ENCODE measurements at places on chromosomes 12 and 14.

DNA sequence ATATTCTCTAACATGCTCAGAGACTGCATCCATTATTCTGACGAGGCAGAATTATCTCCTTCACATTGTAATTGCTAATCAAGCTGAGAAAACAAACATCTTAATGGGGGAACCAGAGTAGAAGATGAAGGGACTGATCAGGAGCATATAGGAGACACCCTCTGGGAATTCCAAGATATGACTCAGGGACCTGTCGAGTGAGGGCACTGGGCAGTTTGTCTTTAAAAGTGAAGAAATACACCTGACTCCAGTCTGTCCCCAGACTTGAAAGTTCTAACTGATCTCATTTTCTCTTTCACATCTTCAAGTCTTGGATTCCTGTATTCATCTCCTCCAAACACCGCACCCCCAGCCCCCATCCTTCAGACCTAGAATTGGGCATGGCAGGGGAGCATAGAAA is 226.9 kb upstream of the PLXNC1 start:
- peaks cover 24% of the 10 kb centered on the region for H3K4me1 ChIP-seq
- H3K36me3 ChIP-seq: no peaks in the 10 kb centered on the region
- no peak for DNase-seq
- H3K4me3 ChIP-seq: no peak overlapping the region
- no peaks in the 10 kb centered on the region for H3K27me3 ChIP-seq
- no peak overlapping the region for H3K27ac ChIP-seq

GRCh38 chr14:52598568-52598967 is 45.9 kb downstream of the GPR137C start:
- no peaks in the 10 kb centered on the region for H3K36me3 ChIP-seq
- no peaks in the 10 kb centered on the region for H3K4me1 ChIP-seq
- no peaks in the 10 kb centered on the region for H3K27me3 ChIP-seq
- no peak overlapping the region for H3K27ac ChIP-seq
- DNase-seq: no peak

- H3K4me3 ChIP-seq: no peak overlapping the region
- peak; percentile 12 for DNase-seq
- no peaks in the 10 kb centered on the region for H3K27me3 ChIP-seq
- H3K36me3 ChIP-seq: no peaks in the 10 kb centered on the region
- H3K4me1 ChIP-seq: no peaks in the 10 kb centered on the region
Observed at GRCh38 chr14:22039938-22040780, 366.5 kb upstream of the OR4E1 start.

GRCh38 chr12:104215638-104216297 is at the start of gene TXNRD1:
TSS of gene TXNRD1 (plus strand) at chr12:104215779. CDS start at chr12:104215803, 24 bp downstream.
- peak; percentile 92 for DNase-seq
- no peak within 1 kb of the TSS for H3K27ac ChIP-seq
- no peaks in the 10 kb centered on the region for H3K36me3 ChIP-seq
- peak within 1 kb of the TSS; percentile 53 for H3K4me3 ChIP-seq
- peaks cover 31% of the 10 kb centered on the region for H3K4me1 ChIP-seq
- no peaks in the 10 kb centered on the region for H3K27me3 ChIP-seq

DNA sequence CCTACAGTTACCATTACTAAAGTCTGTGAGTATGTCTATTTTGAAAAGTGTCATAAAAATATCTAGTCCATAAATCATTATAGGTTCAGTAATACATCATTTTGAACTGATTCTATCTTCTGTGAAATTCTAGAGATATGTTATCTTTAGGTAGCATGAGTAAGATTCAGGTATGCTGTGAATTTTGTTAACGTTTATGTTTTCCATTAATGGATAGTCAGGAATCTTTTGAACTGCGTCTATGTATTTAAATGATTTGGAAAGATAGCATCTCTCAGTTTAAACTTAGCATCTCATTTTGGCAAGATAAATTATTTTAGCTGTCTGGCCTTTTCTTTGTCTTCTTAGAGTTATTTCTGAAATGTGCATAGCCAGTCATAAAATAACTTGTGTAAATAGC is 8.3 kb downstream of the ALG10B start:
- H3K4me3 ChIP-seq: no peak overlapping the region
- no peak overlapping the region for H3K27ac ChIP-seq
- DNase-seq: no peak
- H3K36me3 ChIP-seq: no peaks in the 10 kb centered on the region
- H3K4me1 ChIP-seq: no peaks in the 10 kb centered on the region
